Thymus (tissue), 14 donors: ENCODE measurements at places on chromosomes 1 and 21. TPM values are rescaled to one million over a fixed set of nuclear protein-coding genes. Genes with fewer than 3 reads are reported as not detected.

The PTGFR gene
- 0.14 TPM for total RNA-seq

The NLRP3 gene
- 1.7 TPM for total RNA-seq

The CRNN gene
- total RNA-seq: 0.05 TPM

The FMO3 gene
- 0.19 TPM for total RNA-seq

The NBPF10 gene
- total RNA-seq: 0.66 TPM

The WNT4 gene
- 1.9 TPM for total RNA-seq

The TDRD5 gene
- total RNA-seq: 0.52 TPM

The LCE1D gene
- not detected for total RNA-seq

The FCAMR gene
- 0.19 TPM for total RNA-seq

The NOL9 gene
- 11.1 TPM for total RNA-seq

The KRTAP12-2 gene
- not detected for total RNA-seq

The DNM3 gene
- 2.2 TPM for total RNA-seq

The RGS13 gene
- total RNA-seq: 0.28 TPM

GRCh38 chr1:206087091-206087490, 30.1 kb downstream of the AVPR1B start:
- H3K36me3 ChIP-seq: no peaks in the 10 kb centered on the region
- H3K27ac ChIP-seq: no peak overlapping the region
- no peaks in the 10 kb centered on the region for H3K27me3 ChIP-seq
- DNase-seq: no peak
- no peak overlapping the region for H3K4me3 ChIP-seq

GRCh38 chr1:113353580-113353979, 36.7 kb upstream of the MAGI3 start:
- DNase-seq: no peak
- no peaks in the 10 kb centered on the region for H3K27me3 ChIP-seq

DNA sequence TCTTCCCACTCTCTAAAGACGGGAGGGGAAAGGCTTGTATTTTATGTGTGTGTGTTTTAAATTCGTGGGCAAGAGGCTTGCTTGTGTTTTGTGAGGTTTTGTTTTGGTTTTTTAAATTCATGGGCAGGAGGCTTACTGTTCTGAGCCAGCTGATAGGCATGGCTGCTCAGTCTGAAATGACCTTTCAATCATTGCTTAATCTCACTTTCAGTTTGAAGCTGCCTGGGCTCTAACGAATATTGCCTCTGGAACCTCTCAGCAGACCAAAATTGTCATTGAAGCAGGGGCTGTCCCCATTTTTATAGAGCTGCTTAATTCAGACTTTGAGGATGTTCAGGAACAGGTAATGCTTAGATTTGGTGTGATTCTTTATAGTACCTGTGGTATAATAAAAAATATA, 20.3 kb upstream of the TXLNA start:
- H3K4me3 ChIP-seq: no peak overlapping the region
- no peak overlapping the region for H3K27ac ChIP-seq

DNA sequence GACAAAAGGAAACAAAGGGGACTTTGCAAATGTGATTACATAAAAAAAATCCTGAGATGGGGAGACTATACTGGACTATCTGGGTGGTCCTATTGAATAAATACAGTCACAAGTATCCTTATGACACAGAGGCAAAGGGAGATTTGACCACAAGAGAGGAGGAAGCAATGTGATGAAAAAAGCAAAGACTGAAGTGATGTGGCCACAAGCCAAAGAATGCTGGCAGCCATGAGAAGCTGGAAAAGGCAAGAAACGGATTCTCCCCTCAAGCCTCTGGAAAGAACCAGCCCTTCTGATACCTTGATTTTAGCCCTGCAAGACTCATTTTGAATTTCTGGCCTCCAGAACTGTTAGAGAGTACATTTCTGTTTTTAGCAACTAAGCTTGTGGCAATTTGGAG, 36.4 kb downstream of the OLFML2B start:
- no peaks in the 10 kb centered on the region for H3K27me3 ChIP-seq
- H3K4me3 ChIP-seq: no peak overlapping the region

DNA sequence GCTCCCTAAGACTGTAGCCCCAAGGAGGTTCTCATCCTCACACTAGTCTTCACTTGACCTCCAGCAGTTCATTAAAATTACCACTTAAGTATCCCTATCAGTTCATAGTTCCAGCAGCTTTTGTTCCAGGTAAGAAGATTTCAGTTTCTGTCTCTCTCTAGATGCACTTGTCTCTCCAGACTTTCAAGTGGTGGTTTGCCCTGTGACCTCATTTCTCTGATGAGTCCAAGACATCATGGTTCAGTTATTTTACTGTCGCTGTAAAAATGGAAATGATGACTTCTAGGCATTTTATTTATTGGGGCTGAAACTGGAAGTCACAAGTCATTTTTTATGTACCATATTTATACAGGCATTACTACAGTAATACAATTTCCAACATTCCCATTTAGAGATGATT, 17.9 kb upstream of the RGS18 start:
- no peak overlapping the region for H3K4me3 ChIP-seq
- no peak for DNase-seq
- no peaks in the 10 kb centered on the region for H3K27me3 ChIP-seq
- no peak overlapping the region for H3K27ac ChIP-seq
- no peaks in the 10 kb centered on the region for H3K4me1 ChIP-seq

DNA sequence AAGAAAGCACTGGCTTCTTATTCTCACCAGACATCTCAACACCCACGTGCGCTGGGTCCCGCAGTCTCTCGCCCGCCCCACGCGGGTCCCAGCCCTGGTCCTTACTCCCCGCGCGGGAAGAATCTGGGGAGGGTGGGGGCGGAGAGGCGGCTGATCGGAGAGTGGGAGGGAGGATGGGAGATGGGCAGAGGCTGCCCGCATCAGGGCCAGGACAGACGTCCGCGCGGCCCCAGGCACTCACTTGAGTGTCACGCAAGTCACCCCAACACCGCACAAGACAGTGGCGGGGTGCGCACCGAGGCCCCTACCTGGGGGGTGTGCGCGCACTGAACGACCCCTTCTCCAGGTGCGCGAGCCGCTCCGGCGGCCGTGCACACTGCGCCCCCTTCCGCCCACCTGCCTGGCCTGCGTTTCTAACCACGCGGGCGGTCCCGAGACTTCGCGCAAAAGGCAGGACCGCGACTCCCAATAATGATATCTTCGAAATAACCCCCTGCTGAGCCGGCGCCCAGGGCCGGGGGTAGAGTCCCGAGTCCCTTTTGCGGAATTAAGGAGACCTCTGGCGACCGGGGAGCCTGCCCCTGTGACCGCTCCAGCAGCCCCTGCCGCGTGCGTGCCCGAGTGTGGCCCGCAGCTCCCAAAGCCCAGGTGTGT, 6.0 kb upstream of the SIM2 start:
- no peak overlapping the region for H3K4me3 ChIP-seq
- H3K4me1 ChIP-seq: no peaks in the 10 kb centered on the region
- peaks cover 97% of the 10 kb centered on the region for H3K27me3 ChIP-seq

DNA sequence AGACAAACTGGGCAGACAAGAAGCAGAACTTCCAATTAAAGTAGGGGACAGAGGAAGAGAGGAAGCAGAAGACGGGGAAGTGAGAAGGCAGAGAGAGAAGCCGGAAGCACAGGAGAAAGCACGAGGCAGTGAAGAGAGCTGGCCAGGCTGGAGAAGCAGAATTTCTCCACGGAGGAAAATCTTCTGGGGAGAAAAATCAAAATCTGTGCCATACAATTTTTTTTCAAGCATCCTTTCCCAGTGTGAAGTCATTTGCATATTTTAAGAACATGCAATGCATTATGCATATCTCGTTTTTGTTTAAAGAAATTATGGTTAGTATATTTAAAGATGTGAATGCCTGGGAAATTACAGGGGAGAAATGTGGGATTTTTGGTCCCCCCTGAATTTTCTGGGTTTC, 7.3 kb upstream of the CAMK2N1 start:
- H3K4me3 ChIP-seq: no peak overlapping the region
- H3K4me1 ChIP-seq: peaks cover 6% of the 10 kb centered on the region
- H3K27ac ChIP-seq: no peak overlapping the region
- peaks cover 5% of the 10 kb centered on the region for H3K36me3 ChIP-seq
- DNase-seq: no peak

- H3K36me3 ChIP-seq: peaks cover 9% of the 10 kb centered on the region
- peak overlapping the region; percentile 88 for H3K4me3 ChIP-seq
- DNase-seq: no peak
Observed at GRCh38 chr1:230977761-230978490, 735 bp downstream of the TTC13 start.

DNA sequence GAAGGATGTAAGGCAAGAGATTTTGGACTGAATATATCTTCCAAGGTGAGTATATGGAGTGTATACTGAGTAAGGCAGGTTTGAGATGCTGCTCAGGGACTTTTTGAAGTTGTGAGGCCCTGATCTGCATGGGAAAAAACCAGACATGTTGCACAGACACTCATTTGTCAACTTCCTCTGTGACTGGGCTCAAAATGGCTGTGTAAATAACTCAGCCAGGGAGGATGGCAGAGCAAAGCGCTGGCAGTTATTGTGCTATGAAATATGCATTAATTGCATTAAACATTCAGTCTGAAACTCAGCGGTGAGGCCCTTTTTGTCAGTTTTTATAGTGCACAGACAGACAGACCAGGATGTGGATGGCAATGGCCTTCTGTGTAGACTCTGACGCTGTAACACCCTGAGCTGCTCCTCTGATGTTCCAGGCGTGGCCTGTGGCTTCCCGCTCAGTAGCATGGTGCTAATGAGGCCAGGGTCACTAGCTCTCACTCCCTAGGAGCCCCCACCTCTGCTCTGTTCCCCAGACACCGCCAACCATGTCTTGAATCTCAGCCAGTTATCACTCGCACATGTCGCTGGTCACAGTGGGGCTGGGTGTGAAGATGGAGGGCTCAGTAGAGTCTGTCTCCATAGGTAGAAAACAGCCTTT, 307.0 kb upstream of the PROX1 start:
- no peak for DNase-seq
- no peak overlapping the region for H3K27ac ChIP-seq
- H3K27me3 ChIP-seq: no peaks in the 10 kb centered on the region
- no peaks in the 10 kb centered on the region for H3K4me1 ChIP-seq

DNA sequence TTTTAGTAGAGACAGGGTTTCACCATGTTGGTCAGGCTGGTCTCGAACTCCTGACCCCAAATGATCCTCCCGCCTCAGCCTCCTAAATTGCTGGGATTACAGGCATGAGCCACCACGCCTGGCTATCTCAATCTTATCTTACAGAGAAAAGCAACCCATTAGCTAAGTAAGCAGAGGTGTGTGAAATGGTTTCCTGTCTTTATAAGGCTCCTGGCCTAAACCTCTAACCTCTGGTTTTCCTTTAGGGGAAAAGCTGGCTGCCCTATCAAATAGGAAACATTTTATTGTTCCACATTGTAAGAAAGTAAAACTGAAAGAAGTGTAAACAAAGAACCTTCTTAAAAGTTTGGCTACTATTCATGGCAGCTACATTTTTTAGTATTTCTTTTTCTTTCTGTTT, 78.3 kb upstream of the MORC3 start:
- no peak for DNase-seq
- no peak overlapping the region for H3K27ac ChIP-seq
- no peak overlapping the region for H3K4me3 ChIP-seq

DNA sequence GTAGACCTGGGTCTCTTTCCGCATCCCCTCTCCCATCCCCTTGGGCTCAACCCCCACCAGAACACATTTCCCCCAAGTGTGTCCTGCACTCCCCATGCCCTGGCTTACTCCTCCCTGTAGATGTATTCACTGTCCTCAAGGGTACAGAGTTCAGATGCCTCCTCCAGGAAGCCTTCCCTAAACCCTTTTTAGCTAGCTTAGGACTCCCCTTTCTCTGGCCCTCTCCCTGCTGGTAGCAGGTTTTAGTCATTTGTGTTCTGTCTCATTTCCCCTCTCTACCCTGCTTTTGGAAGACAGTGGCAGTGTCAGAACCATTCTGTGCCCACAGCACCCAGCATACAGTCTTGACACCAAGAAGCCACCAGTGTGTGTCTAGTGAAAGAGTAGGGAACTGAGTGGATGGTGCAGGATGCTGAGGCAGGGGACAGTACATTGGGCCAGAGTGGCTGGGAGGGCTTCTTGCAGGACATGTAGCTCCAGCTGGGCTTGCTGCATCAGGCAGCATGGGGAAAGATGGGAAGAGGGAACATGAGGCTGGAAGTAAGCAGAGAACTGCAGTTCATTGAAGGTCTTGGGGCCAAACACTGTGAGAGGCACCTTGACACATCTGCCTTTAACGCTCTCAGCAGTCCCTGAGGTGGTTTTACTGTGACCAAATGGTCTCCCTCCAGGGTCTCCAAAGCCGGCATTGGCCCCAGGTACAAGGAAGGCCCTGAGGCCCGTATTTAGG, 2.5 kb downstream of the FOXO6 start:
- peaks cover 79% of the 10 kb centered on the region for H3K4me1 ChIP-seq
- no peak overlapping the region for H3K27ac ChIP-seq
- H3K4me3 ChIP-seq: peak overlapping the region; percentile 52
- H3K36me3 ChIP-seq: no peaks in the 10 kb centered on the region
- DNase-seq: no peak
- H3K27me3 ChIP-seq: no peaks in the 10 kb centered on the region

DNA sequence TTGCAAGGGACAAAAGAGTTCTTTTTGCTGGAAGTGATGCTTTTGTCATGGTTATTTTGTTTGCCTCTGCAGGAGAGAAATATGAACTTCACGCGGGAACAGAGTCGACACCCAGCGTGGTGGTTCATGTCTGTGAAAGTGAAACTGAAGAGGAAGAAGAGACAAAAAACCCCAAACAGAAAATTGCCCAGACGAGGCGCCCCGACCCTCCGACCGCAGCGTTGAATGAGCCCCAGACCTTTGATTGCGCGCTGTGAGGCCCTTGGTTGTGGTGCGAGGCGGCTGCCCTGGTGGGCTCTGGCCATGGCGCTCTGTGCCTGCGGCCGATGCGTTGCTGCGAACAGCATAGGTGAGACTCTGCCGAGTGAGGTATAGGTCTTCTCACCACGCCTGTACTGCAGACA, 20.9 kb upstream of the NCMAP start:
- no peaks in the 10 kb centered on the region for H3K27me3 ChIP-seq
- peaks cover 13% of the 10 kb centered on the region for H3K4me1 ChIP-seq
- peak overlapping the region; percentile 48 for H3K4me3 ChIP-seq
- H3K27ac ChIP-seq: peak overlapping the region; percentile 87
- peak; percentile 53 for DNase-seq

- H3K4me1 ChIP-seq: peaks cover 61% of the 10 kb centered on the region
- no peak for DNase-seq
- H3K27me3 ChIP-seq: no peaks in the 10 kb centered on the region
Observed at GRCh38 chr1:247334378-247335133, 2.9 kb upstream of the ZNF496 start.

- no peaks in the 10 kb centered on the region for H3K27me3 ChIP-seq
- no peak for DNase-seq
- H3K36me3 ChIP-seq: no peaks in the 10 kb centered on the region
- H3K27ac ChIP-seq: no peak overlapping the region
- no peak overlapping the region for H3K4me3 ChIP-seq
Observed at GRCh38 chr1:177311111-177311510, 140.4 kb downstream of the BRINP2 start.

- no peaks in the 10 kb centered on the region for H3K36me3 ChIP-seq
- H3K4me3 ChIP-seq: no peak overlapping the region
- no peak overlapping the region for H3K27ac ChIP-seq
- no peak for DNase-seq
- H3K4me1 ChIP-seq: no peaks in the 10 kb centered on the region
- H3K27me3 ChIP-seq: no peaks in the 10 kb centered on the region
Observed at GRCh38 chr1:29213055-29213454, 17.7 kb downstream of the MECR start.

GRCh38 chr1:202037706-202038296, 27.4 kb downstream of the ELF3 start:
- H3K27me3 ChIP-seq: no peaks in the 10 kb centered on the region
- DNase-seq: no peak
- no peak overlapping the region for H3K4me3 ChIP-seq
- no peaks in the 10 kb centered on the region for H3K4me1 ChIP-seq
- no peaks in the 10 kb centered on the region for H3K36me3 ChIP-seq
